Cortex of kidney (tissue), 1 donor: ENCODE measurements at places on chromosomes 3 and 15.

DNA sequence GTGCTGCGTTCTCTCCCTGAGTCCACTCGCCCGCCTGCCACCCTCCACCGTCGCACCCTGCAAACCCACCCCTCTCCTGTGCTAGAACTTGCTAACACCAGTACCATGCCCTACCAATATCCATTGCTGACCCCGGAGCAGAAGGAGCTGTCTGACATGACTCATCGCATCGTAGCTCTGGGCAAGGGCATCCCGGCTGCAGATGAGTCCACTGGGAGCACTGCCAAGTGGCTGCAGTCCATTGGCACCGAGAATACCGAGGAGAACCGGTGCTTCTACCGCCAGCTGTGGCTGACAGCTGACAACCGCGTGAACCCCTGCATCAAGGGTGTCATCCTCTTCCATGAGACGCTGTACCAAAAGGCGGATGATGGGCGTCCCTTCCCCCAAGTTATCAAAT, 4.9 kb upstream of the ALAS1 start:
- DNase-seq = no peak

- DNase-seq = no peak
Observed at GRCh38 chr15:52480990-52481389, 47.7 kb downstream of the MYO5A start.

DNA sequence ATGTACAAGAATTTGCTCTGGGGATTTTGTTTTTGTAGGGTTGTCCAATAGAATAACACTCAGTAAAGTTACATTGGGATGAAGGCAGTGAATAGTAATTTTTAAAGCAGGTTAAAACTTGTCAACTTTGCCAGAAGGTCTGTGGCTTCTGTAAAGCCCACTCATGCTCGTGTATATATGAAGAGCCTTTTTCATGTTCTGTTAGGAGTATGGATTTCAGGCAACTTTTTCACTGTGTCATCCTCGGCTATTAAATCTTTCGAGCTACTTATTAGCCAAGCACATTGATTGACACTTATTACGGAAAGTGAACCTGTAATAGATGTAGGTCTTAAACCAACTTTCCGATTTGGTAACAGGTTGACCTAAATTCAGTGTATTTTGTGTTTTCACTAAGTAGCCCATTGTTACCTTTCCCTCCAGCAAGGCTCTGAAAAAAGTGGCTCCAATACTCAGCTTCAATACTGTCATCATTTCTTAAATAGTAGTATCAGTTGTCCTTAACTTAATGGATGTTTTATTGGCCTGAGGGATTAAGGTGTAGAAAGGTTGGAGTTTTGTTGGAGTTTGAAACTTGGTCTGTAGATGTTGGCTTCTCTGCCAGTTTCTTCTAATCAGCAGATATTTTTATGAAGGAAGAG, 1.7 kb downstream of the PAK2 start:
- no peak for DNase-seq

DNA sequence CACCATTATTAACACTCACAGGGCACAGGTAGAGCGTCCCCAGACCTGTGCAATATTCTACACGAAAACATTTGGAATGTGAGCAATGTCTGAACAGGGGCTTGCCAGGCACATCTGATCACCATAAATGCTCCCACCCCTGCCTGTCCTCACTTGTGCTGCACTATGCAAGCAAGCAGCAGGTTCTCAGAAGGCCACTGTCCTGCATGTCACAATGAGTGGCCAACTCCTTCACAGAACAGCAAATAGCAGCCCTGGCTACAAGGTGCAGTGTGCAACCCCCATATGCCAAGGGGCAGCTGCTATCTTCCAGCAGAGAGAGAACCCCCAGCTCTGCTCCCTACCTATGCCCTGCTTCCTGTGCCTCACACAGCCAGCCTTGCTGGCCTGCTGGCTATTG, 32.6 kb downstream of the SEC22C start:
- DNase-seq = no peak

DNA sequence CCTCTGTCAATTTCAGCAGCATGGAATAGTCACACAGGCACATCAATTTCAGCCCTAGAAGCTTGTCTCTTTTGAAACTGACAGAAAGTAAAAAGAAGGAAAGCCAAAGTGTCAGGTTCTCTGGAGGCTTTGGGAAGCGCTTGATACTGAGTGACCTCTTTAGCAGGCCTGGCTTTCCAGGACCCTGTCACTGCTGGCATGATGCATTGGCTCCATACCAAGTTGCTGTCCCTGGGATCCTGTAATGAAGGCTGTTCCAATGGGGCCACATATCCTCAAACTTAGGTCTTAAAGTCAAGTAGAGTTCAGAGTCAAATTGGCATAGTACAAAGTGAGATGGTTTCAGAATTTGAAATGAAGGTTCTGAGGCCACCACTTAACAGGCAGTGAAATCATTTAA, 640.9 kb downstream of the SQOR start:
- DNase-seq = no peak

DNA sequence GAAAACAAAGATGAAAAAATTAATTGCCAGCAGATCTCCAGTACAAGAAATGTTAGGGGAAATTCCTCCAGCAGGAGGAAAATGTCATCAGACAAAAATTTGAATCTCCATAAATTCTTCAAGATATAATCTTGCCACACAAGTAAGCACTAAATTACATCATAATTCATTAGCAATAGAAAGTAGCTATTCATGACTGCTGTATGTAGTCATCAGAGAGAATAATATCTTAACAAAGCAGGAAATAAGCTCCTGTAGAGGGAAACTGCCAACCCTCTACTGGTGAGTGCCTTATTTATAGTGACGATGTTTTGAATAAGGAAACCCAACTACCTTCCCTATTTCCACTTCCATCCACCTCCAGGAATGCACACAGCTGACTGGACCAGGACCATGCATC, 15.8 kb upstream of the SLC27A2 start:
- DNase-seq = no peak

DNA sequence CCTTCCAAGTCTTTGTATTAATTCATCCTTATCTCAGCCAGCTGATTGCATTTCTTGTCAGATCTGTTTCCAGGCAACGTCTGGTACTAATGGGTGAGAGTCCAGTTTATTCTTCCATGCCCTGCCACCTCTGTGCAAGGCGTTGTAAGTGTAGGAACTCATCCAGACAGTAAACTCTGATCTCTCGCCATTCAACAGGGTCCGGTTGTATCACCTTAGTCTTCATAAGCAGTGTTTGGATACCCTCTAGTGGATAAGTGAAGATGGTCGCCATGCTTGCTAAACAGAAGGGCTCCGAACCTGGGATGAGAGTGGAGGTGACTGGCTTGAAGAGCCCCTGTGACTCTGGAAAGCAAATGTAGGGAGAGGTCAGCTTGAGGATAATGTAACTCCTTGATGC, 51.6 kb upstream of the CMTM7 start:
- DNase-seq = no peak

- DNase-seq = no peak
Observed at GRCh38 chr3:147393261-147393942, 12.9 kb downstream of the ZIC4 start.

- DNase-seq = no peak
Observed at GRCh38 chr3:100798012-100798411, 88.7 kb downstream of the TFG start.

- DNase-seq = no peak
Observed at GRCh38 chr3:71388535-71389120, 194.9 kb downstream of the FOXP1 start.

GRCh38 chr15:85584872-85585271, 204.5 kb downstream of the AKAP13 start:
- no peak for DNase-seq

DNA sequence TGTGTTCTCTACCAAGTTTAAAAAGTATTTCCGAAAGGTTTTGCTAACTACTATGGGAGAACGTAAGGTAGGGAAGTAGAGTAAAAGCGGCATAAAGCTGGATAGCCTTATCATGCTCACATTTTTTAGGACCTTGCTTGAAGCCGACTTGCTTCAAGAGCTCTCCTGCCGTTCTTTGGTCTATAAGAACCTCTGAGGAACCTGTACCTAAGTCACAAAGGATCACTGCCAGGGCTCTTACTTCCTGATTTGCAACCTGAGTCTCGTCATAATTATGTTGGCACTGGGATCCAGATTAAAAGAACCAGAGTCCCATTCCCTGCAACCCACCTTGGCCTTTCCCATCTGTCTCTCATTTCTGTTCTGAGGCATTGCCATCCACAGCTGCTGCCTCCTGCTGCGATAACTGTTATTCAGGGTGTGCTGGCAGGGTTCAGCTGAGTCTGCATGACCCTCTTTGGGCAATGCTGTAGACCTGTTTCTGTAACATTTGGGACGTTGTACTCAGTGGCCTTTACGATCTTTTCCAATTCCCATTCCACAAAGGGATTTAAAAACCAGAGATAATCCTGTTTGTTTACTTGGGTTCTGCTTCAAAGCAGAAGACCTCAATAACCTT, 131.0 kb upstream of the UMPS start:
- DNase-seq = no peak

GRCh38 chr3:117346901-117347300, 637.3 kb downstream of the TUSC7 start:
- DNase-seq = no peak

- DNase-seq = no peak
Observed at GRCh38 chr3:185712337-185712736, 112.5 kb downstream of the IGF2BP2 start.

- DNase-seq = no peak
Observed at GRCh38 chr15:101359365-101359947, 64.4 kb upstream of the SNRPA1 start.

DNA sequence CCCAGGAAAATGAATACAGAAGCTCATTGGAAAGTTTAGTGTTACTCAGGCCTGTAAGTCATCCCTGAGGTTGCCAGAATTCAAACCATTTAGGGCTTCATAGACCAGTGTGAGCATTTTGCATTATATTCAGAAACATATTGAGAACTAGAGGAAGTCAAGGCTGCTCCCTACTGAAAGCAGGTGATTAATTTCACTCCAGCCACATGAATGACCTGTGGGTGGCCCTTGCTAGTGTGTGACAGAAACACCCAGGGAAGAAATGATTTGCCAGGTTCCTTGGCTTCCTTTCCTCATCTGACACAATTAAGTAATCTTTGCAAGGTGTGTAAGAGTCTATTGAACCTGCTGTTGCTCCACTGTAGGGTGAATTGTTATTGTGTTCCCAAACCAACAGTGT, 61.8 kb downstream of the GAP43 start:
- DNase-seq = no peak

- DNase-seq = no peak
Observed at GRCh38 chr3:154164387-154164786, 43.2 kb downstream of the ARHGEF26 start.

- DNase-seq = no peak
Observed at GRCh38 chr15:39936187-39936586, 2.3 kb downstream of the EIF2AK4 start.

GRCh38 chr3:55899887-55900286, 412.8 kb upstream of the WNT5A start:
- no peak for DNase-seq

DNA sequence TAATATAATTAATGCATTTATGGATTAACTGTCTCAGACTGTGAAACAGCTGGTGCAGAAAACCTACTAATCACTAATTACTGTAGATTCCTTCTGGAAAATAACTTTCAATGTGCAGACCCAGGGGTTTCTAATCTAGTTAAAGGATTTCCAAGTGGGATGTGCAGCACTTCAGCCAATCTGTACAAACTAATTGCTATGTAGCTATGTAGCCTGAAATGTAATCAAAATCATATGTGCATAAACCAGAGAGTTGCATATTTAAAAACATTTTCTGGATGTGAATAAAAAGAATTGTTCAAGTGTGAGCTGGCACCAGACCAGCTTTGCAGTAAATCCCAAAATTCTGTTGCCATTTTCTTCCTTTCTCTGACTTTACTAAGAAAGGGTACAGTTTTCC, 127.5 kb upstream of the CD96 start:
- no peak for DNase-seq

- DNase-seq = no peak
Observed at GRCh38 chr15:51303462-51303980, 34.9 kb downstream of the CYP19A1 start.

DNA sequence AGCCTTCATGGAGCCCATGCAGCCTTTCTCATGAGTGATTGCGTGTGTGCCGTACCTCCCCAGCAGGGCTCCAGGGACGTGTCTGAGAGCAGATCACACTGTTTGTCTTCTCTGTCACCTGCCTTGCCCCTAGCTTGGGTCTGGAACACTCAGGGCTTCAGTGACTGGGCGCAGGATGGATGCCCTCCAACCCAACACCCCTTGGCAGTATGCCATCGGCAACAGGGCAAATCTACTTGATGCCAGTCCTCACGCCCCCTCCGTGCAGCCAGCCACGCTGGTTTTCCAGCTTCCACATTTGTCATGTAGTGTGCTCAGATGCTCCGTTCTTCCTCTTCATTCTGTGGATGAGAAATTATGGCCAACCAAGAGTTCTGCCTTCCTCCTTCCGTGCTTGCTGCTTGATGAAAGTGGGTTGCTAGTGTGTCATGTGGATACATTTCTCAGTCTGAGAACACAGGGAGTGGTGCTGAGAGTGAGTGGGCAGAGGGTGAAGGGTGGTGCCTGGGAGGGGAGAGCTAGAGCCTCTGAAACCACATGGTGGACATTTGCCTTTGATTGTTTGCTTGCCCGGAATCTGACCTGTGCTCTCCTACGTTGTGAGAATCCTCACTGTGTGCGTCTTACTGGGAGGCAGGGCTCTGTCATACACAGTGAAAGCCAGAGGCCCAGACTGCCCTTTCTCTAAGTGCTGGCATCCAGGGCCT, 97.2 kb downstream of the FAM43A start:
- no peak for DNase-seq

GRCh38 chr3:69200384-69201068, 78.1 kb upstream of the LMOD3 start:
- no peak for DNase-seq

DNA sequence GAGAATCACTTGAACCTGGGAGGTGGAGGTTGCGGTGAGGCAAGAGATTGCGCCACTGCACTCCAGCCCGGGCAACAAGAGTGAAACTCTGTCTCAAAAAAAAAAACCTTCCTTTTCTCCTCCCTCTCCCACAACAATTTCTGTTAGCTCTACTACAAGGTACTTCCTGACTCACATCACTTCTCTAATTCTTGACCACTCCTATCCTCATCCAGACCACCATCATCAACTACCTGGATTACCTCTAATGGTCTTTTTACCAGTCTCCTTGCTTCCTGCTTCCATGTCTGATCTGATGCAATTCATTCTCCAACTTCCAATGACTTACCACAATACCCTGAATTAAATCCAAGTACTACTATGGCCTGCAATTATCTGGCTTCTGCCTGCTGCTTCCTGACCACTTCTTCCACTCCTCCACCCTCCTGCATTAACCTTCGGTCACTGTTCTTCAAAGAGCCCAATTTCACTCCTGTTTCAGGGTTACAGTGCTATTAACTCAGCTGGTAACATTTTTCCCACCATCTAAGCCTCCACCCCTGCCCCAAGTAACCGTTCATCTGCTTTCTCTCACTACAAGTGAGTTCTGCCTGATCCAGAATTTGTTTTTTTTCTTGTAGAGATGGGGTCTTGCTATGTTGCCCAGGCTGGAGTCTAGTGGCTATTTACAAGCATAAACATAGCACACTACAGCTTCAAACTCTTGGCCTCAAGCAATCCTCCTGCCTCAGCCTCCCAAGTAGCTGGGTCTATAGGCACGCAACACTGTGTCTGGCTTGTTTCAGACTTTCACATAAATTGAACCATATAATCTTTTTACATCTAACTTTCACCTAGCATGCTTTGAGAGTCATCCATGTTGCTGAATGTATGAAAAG, 27.8 kb downstream of the DCAF1 start:
- DNase-seq = no peak

- no peak for DNase-seq
Observed at GRCh38 chr3:61734749-61735686, 173.6 kb downstream of the PTPRG start.
